Endothelial cell of umbilical vein (primary cell): ENCODE measurements at places on chromosomes 6 and 20. TPM values are rescaled to one million over a fixed set of nuclear protein-coding genes. Genes with fewer than 3 reads are reported as not detected.

Gene SLC44A4
- 0.12 and 0.84 TPM in 2 replicates for total RNA-seq

Gene SNX21
- total RNA-seq: 11.9 and 14.9 TPM in 2 replicates

Gene ILRUN
- 47.0 and 48.9 TPM in 2 replicates for total RNA-seq

Gene SLC4A11
- total RNA-seq: 10.2 and 15.5 TPM in 2 replicates

Gene TNF
- not detected in 2 replicates for total RNA-seq

Gene BTN1A1
- not detected in 2 replicates for total RNA-seq

Gene TINAG
- 0.21 TPM in 1 of 2 replicates, not detected in the other for total RNA-seq

Gene MYLK2
- total RNA-seq: 2.7 and 3.2 TPM in 2 replicates

Gene GSTA3
- total RNA-seq: not detected in 2 replicates

Gene SNAP25
- total RNA-seq: 2.2 and 4.4 TPM in 2 replicates

Gene RAB44
- total RNA-seq: 0.11 TPM in 1 of 2 replicates, not detected in the other

Gene GPRC6A
- not detected in 2 replicates for total RNA-seq

Gene ADGRF1
- not detected in 2 replicates for total RNA-seq

Gene SPATA25
- 1.3 TPM in 1 of 2 replicates, not detected in the other for total RNA-seq

Gene FOXP4
- 23.9 and 24.4 TPM in 2 replicates for total RNA-seq

Gene LRRC73
- 0.25 and 0.58 TPM in 2 replicates for total RNA-seq

Gene BPIFB2
- not detected in 2 replicates for total RNA-seq

Gene PEX7
- 3.5 and 3.7 TPM in 2 replicates for total RNA-seq

Gene NOTCH4
- 114 and 120 TPM in 2 replicates for total RNA-seq

Gene TBX18
- total RNA-seq: 28.4 and 35.3 TPM in 2 replicates

Gene RUNX2
- total RNA-seq: 0.28 TPM in 1 of 2 replicates, not detected in the other
